ENCODE measurements at places on chromosomes 7 and 10.

DNA sequence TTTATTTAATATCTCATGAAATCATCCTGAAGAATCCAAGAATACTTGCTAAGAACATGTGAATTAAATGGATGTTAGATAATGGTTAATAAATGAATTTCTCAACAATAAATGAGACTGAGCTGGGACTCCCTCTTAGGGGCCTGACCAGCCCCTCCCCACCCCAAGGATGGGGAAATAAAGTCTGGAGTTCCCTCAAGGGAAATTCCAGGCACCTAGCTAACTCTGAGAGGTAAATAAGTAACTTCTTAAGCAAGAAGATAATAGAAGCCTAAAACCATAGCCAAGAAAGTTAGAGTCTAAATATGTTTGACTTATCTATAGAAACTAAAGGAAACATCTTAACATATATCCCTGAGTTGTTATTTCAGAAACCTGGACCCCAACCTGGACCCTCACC, 32.2 kb upstream of the PPP1R9A start:
- DNase-seq = no peak

GRCh38 chr10:102208311-102209035, 17.6 kb upstream of the ELOVL3 start:
- DNase-seq = no peak

DNA sequence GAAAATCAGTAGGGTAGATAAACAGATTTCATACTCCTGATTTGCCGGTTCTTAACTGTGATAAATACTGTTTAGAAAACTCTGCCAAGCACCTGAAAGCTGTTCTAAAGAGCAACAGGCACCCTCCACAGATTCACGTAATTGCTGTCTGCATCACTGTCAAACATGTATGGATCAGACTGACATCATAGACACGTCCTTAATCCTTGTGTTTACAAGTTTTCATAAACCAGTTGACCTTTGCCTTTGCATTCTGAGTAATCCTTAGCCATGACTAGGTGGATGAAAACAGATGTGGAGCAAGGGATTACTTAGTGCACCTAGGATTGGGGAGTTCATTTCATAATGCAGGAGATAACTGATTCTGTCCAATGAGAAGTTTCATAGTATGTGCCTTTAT, 41.6 kb downstream of the SLC39A12 start:
- DNase-seq = no peak

GRCh38 chr10:124144536-124144935, 51.1 kb upstream of the CHST15 start:
- DNase-seq = no peak

- DNase-seq = no peak
Measured at GRCh38 chr10:130994191-130994590, 317.3 kb downstream of the TCERG1L start.

DNA sequence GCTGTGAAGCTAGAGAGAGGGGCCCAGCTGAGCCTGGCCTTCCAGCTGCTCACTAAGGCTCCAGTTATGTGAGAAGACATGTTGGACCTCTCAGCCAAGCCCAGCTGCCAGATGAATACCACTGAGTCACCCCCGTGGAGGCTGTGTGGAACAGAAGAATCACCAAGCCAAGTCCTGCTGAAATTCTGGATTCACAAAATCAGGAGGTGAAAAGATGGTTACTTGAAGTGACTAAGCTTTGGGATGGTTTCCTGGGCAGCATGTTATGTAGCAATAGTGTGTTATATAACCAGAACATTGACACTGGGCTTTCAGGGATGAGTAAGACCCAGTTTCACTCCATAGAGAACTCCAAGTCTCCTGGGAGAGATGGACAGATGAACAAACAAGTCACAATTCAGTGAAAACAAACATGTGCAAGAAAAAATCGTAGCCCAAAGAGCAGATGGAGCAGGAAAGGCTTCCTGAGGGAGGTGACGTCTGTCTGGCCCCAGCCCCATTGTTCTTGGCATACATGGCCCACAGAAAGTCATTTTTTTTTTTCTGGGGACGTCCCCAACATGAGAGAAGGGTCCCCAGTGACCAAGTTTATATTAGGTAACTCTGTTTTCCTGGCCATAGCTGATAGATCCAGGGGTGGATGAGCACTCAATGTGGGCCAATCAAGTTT, 64.1 kb upstream of the PDZD8 start:
- DNase-seq = no peak

DNA sequence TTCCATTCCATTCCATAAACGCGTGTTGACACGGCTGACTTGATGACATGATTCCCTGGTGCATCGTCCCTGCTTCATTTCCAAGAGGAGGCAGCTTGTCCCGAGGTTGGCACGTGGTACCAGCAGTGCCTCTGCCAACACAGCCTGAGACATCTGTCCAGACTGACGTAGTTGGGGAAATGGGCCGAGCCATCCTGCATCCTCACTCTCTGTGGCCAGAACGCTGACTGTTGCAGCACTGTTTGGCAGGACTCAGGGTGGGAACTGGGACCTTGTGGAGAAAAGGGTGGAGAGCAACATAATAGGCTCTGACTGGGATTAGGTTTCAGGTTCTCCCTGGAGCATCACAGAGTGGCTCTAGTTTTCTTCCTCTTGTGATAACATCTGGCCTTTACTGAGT, 118.6 kb upstream of the BTBD16 start:
- DNase-seq = no peak

DNA sequence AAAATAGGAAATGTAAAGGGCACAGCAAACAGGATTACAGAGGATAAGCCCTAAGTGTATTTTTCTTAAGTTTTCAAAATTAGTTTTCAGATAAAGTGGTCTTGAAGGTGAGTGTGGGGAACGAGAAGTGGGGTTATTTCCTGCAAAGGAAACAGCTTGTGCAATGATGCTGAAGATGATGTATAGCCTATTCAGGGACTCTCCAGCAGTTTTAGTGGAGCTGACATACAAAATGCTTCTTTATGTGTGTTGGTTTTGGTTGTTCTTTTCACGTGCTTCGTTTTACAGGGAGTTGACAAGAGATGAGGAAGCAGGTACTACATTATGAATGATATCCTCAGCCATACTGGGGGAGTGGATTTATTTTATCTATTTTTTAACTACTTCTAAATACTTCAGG, 20.5 kb downstream of the CASD1 start:
- no peak for DNase-seq

All from activated CD4-positive, CD25-positive, alpha-beta regulatory T cell (primary cell).